PC-9 (cell line): ENCODE measurements at places on chromosomes 2 and 18. TPM values are rescaled to one million over a fixed set of nuclear protein-coding genes. Genes with fewer than 3 reads are reported as not detected.

- no peaks in the 10 kb centered on the region for H3K27me3 ChIP-seq
- no peaks in the 10 kb centered on the region for H3K4me1 ChIP-seq
- no peaks in the 10 kb centered on the region for H3K36me3 ChIP-seq
These were observed 50.0 kb downstream of the HDHD2 start for GRCh38 chr18:47100212-47100831.

DNA sequence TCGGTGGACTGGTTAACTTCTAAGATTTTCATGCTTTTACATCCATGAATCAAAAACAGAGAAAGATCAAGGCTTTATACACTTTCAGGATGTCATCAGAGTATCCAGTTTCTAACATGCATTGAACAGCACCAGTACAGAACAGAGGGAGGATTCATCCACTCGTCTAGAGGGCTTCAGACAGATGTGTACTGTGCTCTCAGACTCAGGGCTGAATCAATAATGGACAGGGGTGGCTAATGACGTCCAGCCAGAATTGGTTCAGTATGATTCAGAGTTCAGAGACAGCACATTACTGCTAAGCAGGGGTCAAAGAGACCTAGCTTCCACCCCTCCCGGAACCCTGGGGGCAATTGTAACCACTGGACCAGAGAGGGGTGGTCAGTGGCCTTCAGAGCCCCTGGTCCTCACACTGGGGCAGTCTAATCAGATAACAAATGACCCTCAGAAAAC is 37.3 kb downstream of the RNU4ATAC start:
- no peaks in the 10 kb centered on the region for H3K4me1 ChIP-seq
- no peak overlapping the region for H3K4me3 ChIP-seq
- H3K27me3 ChIP-seq: no peaks in the 10 kb centered on the region
- DNase-seq: no peak

- peak overlapping the region; percentile 90 for H3K27ac ChIP-seq
- H3K4me3 ChIP-seq: peak overlapping the region; percentile 19; the same call in 1 of the 2 replicates
- DNase-seq: peak; percentile 95
- no peaks in the 10 kb centered on the region for H3K36me3 ChIP-seq
These were observed 184.6 kb downstream of the ZFP36L2 start for GRCh38 chr2:43041661-43042360.

GRCh38 chr2:85736456-85737355 is 17.1 kb upstream of the ATOH8 start:
- peaks cover 3% of the 10 kb centered on the region for H3K4me1 ChIP-seq
- H3K27me3 ChIP-seq: no peaks in the 10 kb centered on the region
- no peak overlapping the region for H3K27ac ChIP-seq
- H3K4me3 ChIP-seq: no peak overlapping the region
- H3K36me3 ChIP-seq: no peaks in the 10 kb centered on the region

DNA sequence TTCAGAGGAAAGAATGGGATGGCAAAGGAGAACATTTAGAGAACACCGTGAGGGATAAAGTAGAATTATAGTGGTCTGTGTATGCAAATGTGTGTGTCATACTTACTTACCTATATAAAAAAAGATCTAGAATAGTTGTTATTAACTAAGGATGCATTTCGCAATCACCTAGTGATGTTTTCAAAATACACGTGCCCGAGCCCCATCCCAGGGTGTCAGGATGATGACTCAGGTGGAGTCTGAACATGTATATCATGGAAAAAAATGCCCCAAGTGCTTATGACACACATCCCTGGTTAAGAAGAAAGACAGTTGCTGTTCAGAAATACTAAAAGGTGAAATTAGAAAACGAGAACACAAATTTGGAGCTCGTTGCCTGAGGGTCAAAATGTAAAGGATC is 109.0 kb downstream of the CERS6 start:
- DNase-seq: no peak
- no peak overlapping the region for H3K4me3 ChIP-seq
- H3K36me3 ChIP-seq: no peaks in the 10 kb centered on the region
- no peak overlapping the region for H3K27ac ChIP-seq
- no peaks in the 10 kb centered on the region for H3K4me1 ChIP-seq

DNA sequence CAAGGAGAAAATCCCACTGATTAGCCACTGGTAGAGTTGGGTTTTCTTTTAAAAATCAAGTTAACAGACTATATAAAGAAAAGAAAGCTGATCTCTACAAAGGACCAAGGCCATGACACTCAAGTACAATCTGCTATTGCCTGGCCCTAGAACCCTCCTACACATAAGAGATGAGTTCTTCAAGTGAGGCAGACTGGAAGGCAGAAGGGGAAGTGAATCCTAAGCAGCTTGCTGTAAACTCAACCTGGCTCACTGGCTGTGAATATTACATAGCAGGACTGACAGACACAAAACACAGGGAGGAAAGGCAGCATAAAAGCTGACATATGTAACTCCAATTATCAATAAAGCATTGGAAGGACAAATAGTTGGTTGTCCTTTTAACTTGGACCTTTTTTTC is 65.4 kb downstream of the TRIP12 start:
- no peak for DNase-seq
- H3K4me1 ChIP-seq: peaks cover 10% of the 10 kb centered on the region
- peak overlapping the region; percentile 26; the same call in 1 of the 2 replicates for H3K27ac ChIP-seq

DNA sequence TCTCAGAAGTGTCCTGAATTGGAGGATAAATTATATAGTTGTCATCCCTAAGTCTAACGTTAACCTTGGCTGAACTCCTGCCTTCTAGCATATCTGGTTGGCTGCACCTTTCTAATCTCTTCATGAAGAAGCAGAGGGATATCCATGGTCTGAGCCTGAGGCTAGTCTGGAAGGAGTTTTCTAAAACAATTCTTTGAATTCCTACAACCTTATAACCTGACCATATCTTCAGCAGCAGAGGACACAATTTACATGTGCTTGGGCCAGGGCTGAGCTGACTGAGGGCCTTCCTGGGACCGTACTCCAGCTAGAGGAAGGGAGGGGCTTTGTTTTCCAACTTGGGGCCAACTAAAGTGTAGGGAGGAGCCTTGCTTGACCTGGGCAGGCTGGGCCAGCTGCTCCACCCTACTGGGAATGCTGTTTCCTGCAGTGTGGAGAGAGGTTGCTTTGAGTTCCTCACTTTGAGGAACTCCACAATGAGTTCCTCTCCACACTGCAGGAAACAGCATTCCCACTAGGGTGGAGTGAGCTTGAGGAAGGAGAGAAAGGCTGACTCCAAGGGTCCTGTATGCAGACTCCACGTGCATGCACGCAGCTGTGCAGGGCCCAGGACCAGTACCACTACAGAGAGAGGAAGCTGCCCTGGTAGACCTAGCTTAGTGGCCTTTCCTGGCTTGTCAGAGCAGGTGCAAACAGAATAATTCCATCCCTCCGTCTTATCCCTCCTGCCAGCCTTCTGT is 19.6 kb downstream of the CEP68 start:
- no peak overlapping the region for H3K27ac ChIP-seq
- H3K4me3 ChIP-seq: no peak overlapping the region
- no peaks in the 10 kb centered on the region for H3K4me1 ChIP-seq
- no peaks in the 10 kb centered on the region for H3K36me3 ChIP-seq
- no peaks in the 10 kb centered on the region for H3K27me3 ChIP-seq

DNA sequence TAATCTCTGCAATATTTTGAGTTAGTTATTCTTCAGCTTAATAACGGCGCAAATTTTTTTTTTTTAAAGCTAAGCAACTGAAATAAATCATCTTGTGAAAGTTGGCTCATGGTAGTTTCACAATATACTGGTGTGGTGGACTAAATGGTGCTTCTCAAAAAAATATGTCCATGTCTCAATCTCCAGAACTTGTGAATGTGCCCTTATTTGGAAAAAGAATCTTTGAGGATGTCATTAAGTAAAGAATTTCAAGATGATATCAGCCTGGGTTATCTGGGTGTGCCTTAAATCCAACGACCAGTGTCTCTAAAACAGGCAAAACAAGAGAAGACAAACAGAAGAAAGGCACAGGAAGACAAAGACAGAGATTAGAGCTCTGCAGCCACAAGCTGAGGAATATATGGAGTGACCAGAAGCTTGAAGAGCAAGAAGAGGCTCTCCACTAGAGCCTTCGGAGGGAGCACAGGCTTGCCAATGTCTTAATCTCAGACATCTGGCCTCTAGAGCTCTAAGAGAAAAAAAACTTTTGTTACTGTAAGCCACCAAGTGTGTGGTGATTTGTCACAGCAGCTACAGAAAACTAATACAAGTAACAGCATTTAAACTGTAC is 71.4 kb downstream of the HNMT start:
- no peaks in the 10 kb centered on the region for H3K36me3 ChIP-seq
- 0 out of 2 replicates have a peak, but pooled peaks cover 13% of the 10 kb centered on the region for H3K4me1 ChIP-seq
- no peaks in the 10 kb centered on the region for H3K27me3 ChIP-seq
- H3K4me3 ChIP-seq: no peak overlapping the region
- H3K27ac ChIP-seq: no peak overlapping the region

DNA sequence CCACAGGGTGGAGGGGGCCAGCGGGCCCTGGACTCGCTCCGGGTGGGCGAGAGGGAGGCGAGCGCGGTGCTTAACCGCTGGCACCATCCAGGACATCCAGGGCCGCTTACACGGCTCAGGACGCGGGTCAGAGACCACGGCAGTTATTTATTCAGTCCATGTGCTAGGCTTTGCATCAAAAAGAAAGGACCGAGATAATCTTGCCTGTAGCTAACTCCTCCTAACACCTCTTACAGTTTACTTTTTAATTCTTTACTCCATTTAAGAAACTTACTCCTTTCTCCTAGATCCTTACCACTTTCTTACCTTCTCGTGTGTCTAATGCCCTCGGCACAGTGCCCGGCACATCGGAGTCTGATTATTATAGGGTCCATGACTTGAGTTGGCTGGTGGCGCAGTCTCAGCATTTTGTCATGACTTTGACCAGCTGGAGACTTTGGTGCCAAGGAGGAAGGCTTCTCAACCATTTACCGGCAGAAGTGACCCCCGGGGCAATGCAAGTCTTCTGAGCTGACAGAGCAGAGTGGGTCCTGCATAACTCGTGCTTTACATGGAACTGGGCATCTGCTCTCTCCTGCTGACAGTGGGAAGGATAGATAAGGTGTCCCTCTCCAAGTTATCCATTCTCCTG is 503 bp downstream of the ANXA4 start:
- peak overlapping the region; percentile 72; the same call in 1 of the 2 replicates for H3K27ac ChIP-seq
- no peaks in the 10 kb centered on the region for H3K36me3 ChIP-seq
- H3K4me1 ChIP-seq: peaks cover 50% of the 10 kb centered on the region
- DNase-seq: peak; percentile 12
- H3K4me3 ChIP-seq: peak overlapping the region; percentile 71

- H3K4me1 ChIP-seq: peaks cover 21% of the 10 kb centered on the region
- no peak for DNase-seq
- H3K27ac ChIP-seq: 0 out of 2 replicates have a peak overlapping the region, but pooled peaks have one; percentile 55
- H3K4me3 ChIP-seq: peak overlapping the region; percentile 100
These were observed 1.3 kb downstream of the ATP5F1A start for GRCh38 chr18:46096651-46097300.

GRCh38 chr2:62195421-62196277 is at the start of gene B3GNT2:
Gene B3GNT2 (plus strand): TSS chr2:62196115. CDS start chr2:62222221, 26,106 bp downstream.
- H3K36me3 ChIP-seq: peaks cover 5% of the 10 kb centered on the region; the same call in 1 of the 2 replicates
- peaks cover 29% of the 10 kb centered on the region for H3K4me1 ChIP-seq
- no peaks in the 10 kb centered on the region for H3K27me3 ChIP-seq

- no peak overlapping the region for H3K4me3 ChIP-seq
- no peak overlapping the region for H3K27ac ChIP-seq
- peak; percentile 56 for DNase-seq
- H3K4me1 ChIP-seq: no peaks in the 10 kb centered on the region
These were observed 24.1 kb upstream of the EPHA4 start for GRCh38 chr2:221596192-221596591.

GRCh38 chr2:202750763-202751427 is 116.1 kb downstream of the FAM117B start:
- no peak overlapping the region for H3K4me3 ChIP-seq
- H3K4me1 ChIP-seq: no peaks in the 10 kb centered on the region

- H3K27me3 ChIP-seq: no peaks in the 10 kb centered on the region
- no peaks in the 10 kb centered on the region for H3K4me1 ChIP-seq
- no peak for DNase-seq
- H3K36me3 ChIP-seq: no peaks in the 10 kb centered on the region
These were observed 219.0 kb upstream of the DSEL start for GRCh38 chr18:67735506-67735905.

DNA sequence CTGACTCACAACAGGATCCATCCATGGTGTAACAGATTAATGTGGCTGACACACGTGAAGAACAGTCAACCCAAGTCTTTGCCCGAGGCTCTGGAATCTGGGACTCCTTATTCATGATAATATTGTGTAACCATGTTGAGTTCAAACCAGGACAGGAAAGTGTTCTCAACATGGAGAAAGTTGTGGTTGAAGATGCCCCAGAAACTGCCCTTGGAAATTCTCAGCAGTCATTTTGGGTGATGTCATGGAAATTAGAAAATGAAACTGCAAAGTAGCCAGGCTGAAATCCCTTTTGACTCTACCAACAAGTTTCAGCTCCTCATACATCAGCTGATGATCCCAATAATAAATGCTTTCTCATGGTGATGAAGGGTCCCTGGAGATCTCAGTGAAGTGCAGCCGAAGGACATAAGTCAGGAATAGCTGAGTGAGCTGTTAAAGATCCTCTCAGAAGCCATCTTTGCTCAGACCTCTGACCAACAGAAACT is 307.7 kb downstream of the TNS1 start:
- H3K27me3 ChIP-seq: no peaks in the 10 kb centered on the region
- H3K4me1 ChIP-seq: 0 out of 2 replicates have a peak, but pooled peaks cover 5% of the 10 kb centered on the region
- H3K36me3 ChIP-seq: no peaks in the 10 kb centered on the region
- peak overlapping the region; percentile 29; the same call in 1 of the 2 replicates for H3K27ac ChIP-seq
- H3K4me3 ChIP-seq: no peak overlapping the region
- peak; percentile 69 for DNase-seq

- no peak overlapping the region for H3K4me3 ChIP-seq
- H3K4me1 ChIP-seq: no peaks in the 10 kb centered on the region
- DNase-seq: peak; percentile 65
- no peaks in the 10 kb centered on the region for H3K36me3 ChIP-seq
These were observed 285.0 kb upstream of the KCNH7 start for GRCh38 chr2:163123526-163123925.

DNA sequence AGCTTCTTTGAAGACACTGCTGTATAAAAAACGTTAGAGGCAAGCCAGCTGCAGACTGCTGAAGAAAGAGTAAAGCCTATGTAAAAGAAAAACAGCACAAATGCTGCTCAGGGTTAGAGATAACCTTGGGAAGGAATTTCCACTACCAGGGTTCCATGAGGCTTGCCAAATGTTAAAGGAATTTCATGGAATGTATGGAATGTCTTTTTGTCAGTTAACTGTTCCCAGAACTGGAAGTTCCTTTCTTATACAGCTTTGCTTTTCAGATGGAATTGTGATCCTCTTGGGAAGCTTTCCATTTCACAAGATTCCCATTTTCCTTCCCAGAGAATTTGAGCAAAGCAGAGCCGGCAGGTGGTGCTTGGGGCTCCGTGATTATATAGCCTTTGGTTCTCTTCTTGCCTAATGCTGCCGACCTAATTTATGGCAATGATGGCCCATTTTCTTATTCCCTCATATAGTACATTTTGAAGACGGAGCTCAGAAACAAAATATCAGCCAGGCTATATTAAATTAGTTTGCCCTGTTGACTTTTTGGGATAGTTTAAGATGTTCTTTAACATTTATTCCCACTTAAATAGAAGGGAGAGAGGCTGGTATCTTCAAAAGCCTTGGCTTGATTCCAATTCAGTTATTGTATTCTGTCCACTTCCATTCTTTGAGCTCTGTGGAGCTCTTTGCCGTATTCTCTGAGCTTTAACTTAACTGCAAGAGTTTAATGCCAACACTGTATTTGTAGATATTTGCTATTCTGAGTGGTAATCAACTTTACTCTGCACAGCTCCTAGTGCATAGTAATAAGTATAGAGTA is 162.3 kb downstream of the PHLPP1 start:
- H3K36me3 ChIP-seq: peaks cover 8% of the 10 kb centered on the region; the same call in 1 of the 2 replicates
- no peaks in the 10 kb centered on the region for H3K27me3 ChIP-seq
- peaks cover 77% of the 10 kb centered on the region for H3K4me1 ChIP-seq
- DNase-seq: no peak
- no peak overlapping the region for H3K4me3 ChIP-seq
- peak overlapping the region; percentile 95 for H3K27ac ChIP-seq

CROCC2 gene
- not detected in 2 replicates for total RNA-seq

ANKRD36B gene
- 26.2 and 34.0 TPM in 2 replicates for total RNA-seq

KCTD18 gene
- total RNA-seq: 19.6 and 24.0 TPM in 2 replicates

DUSP2 gene
- total RNA-seq: 4.0 and 5.2 TPM in 2 replicates

ANKRD62 gene
- 0.20 TPM in 1 of 2 replicates, not detected in the other for total RNA-seq

CRYGC gene
- not detected in 2 replicates for total RNA-seq

DSG2 gene
- total RNA-seq: 66.0 and 90.1 TPM in 2 replicates

CRYBA2 gene
- not detected in 2 replicates for total RNA-seq

TMEM198 gene
- total RNA-seq: 3.6 and 5.8 TPM in 2 replicates
